Epithelial cell of proximal tubule (primary cell): ENCODE measurements at places on chromosomes 11 and 22. TPM values are rescaled to one million over a fixed set of nuclear protein-coding genes. Genes with fewer than 3 reads are reported as not detected.

- no peak for DNase-seq
Measured at GRCh38 chr22:36301384-36301828, 48.5 kb downstream of the APOL1 start.

DNA sequence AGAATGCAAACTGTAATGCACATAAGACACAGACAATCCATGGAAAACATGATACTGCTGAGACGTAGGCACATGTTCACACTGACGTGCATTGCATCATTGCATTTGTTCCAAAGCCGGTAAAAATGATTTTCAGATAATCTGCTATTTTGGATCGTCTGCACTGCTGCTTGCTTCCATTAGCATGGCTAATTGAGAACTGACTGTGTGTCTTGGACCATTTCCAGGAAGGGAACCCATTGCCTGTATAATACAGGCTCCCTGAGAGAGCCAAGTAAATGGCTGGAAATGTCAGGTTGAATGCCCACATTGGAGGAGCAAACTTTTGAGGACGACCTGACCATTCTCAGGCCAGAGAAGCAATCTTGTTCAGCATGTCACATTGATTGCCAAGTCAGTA, 304.8 kb downstream of the ST3GAL4 start:
- no peak for DNase-seq

DNA sequence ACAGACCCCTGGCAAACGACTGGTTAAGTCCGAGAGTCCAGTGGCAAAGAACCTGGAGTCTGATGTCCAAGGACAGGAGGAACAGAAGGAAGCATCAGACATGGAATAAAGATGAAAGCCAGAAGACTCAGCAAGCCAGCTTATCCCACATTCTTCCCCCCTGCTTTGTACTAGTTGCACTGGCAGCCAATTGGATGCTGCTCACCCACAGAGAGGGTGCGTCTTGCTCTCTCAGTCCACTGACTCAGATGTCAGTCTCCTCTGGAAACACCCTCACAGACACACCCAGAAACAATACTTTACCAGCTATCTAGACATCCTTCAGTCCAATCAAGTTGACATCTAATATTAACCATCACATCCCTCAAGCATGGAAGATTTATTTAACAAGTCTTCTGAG, 1265.8 kb upstream of the CNTN5 start:
- no peak for DNase-seq

GRCh38 chr11:68841718-68842426, at the start of gene CPT1A:
Gene CPT1A, minus strand, starts transcription at chr11:68841916. Its CDS starts 26,442 bp downstream, at chr11:68815474.
- no peak for DNase-seq

LRRC10B gene
- total RNA-seq: 0.36 TPM in 1 of 2 replicates, not detected in the other

ANKRD49 gene
- total RNA-seq: 7.2 and 16.2 TPM in 2 replicates

FAT3 gene
- 0.80 and 1.2 TPM in 2 replicates for total RNA-seq

TRIM6 gene
- total RNA-seq: 1.4 and 6.3 TPM in 2 replicates
